Activated CD8-positive, alpha-beta T cell treated with anti-CD3 and anti-CD28 coated beads for 36 hours (primary cell): ENCODE measurements at places on chromosomes 16 and 17. TPM values are rescaled to one million over a fixed set of nuclear protein-coding genes. Genes with fewer than 3 reads are reported as not detected.

DNA sequence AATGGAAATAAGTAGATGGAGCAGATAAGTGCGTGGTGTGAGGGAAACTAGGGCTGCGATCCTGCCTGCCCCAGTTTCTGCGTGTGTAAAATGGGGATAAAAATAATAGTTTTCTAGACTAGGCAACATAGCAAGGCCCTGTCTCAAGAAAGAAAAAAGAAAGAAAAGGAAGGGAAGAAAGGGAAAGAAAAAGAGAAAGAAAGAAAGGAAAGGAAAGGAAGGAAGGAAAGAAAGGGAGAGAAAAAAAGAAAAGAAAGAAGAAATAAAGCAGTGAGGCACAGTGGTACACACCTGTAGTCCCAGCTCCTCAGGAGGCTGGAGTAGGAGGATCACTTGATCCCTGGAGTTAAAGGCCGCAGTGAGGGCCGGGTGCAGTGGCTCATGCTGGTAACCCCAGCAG, 2.2 kb upstream of the PKMYT1 start:
- no peaks in the 10 kb centered on the region for H3K27me3 ChIP-seq
- no peak for DNase-seq
- H3K4me1 ChIP-seq: peaks cover 13% of the 10 kb centered on the region

- no peak overlapping the region for H3K4me3 ChIP-seq
- peaks cover 38% of the 10 kb centered on the region for H3K4me1 ChIP-seq
- H3K36me3 ChIP-seq: peaks cover 37% of the 10 kb centered on the region
- no peak for DNase-seq
These were observed 55.3 kb downstream of the CLUH start for GRCh38 chr17:2656283-2656682.

The STH gene
- total RNA-seq: not detected

The PITPNM3 gene
- total RNA-seq: 0.87 TPM
